Aortic smooth muscle cell (primary cell): ENCODE measurements at places on chromosomes 11 and 22. TPM values are rescaled to one million over a fixed set of nuclear protein-coding genes. Genes with fewer than 3 reads are reported as not detected.

The PHLDA2 gene
- total RNA-seq: 5.7 and 12.6 TPM in 2 replicates

The MS4A3 gene
- total RNA-seq: not detected in 2 replicates

The MYEOV gene
- 1.2 and 2.5 TPM in 2 replicates for total RNA-seq

The DNAJB7 gene
- total RNA-seq: not detected in 2 replicates

The DNAJB13 gene
- total RNA-seq: not detected in 2 replicates

The SLC5A1 gene
- total RNA-seq: not detected in 2 replicates

The PATZ1 gene
- total RNA-seq: 9.1 and 9.3 TPM in 2 replicates

The KRTAP5-7 gene
- 0.13 TPM in 1 of 2 replicates, not detected in the other for total RNA-seq

The YPEL1 gene
- 1.3 and 1.4 TPM in 2 replicates for total RNA-seq

The FGF4 gene
- total RNA-seq: not detected in 2 replicates
